ENCODE measurements at places on chromosomes 1 and 21. TPM values are rescaled to one million over a fixed set of nuclear protein-coding genes. Genes with fewer than 3 reads are reported as not detected.
A peak's percentile ranks its signal among the peaks of the same experiment; 100 is the strongest.

GRCh38 chr1:31199949-31200348 lies 39.7 kb downstream of the NKAIN1 start:
- no peak for DNase-seq

DNA sequence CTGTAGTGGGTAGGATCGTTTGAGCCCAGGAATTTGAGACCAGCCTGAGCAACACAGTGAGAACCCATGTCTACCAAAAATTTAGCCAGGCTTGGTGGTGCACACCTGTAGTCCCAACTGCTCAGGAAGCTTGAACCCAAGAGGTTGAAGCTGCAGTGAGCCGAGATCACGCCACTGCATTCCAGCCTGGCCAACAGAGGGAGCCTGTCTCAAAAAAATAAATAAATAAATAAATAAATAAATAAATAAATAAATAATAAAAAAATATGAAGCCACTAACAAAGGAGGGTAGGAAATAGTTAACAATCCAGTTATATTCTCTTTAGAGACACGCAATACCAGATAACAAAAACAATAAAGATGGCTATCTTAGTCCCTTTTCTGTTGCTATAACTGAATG lies 11.9 kb upstream of the CBR3 start:
- DNase-seq, result peak; percentile 52

- peak; percentile 84 for DNase-seq
Observed at GRCh38 chr1:212291505-212292134, 6.4 kb downstream of the PPP2R5A start.

DNA sequence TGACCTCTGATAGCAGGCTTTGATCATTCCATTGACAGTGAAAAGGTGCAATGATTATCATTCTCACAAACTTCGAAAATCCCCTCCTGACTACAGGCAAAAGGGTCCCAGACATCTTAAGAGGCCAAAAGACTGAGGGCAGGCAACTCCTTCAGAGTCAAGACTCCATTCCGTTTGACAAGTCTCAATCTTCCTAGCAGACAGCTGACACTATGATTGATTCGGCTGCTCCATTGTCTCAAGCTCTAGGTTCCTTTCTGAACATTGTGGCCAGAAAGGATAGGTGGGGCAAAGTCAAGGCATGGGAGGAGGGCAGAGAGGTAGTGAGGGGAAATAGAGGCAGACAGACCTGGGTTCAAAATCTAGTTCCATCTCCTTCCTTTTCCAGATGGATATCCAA lies 53.7 kb upstream of the MAN1A2 start:
- DNase-seq, result no peak

DNA sequence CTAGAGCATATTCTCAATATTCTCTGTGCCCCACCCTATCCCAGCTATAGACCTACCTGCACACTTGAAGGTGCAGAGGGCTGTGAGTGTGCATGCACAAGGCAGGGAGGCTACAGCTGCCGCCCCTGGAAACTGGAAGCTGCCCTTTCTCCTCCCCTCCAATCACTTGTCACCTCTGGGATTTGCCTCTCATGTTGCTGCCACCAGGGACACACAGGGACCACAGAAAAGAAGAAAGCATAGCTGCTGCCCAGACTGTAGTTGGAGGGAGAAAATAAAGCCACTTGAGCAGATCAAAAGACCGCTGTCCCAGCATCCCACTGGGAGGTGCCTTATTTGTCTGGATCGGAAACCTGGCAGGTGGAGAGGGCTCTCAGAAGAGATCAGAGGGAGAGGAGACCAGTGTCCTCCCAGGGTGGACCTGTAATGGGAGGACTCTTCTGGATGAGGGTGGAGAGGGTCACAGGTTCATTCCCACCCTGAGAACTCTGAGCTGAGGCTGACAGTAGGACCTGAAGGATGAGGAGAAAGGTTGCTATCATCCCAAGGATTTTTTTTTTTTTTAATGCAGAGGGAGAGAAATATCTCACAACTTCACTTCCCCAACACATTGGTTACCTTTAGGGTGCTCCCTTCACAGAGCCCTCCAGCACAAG lies 7.6 kb upstream of the INPP5B start:
- DNase-seq, result no peak

GRCh38 chr1:192936313-192937018 lies 122.7 kb downstream of the UCHL5 start:
- DNase-seq, result no peak

DNA sequence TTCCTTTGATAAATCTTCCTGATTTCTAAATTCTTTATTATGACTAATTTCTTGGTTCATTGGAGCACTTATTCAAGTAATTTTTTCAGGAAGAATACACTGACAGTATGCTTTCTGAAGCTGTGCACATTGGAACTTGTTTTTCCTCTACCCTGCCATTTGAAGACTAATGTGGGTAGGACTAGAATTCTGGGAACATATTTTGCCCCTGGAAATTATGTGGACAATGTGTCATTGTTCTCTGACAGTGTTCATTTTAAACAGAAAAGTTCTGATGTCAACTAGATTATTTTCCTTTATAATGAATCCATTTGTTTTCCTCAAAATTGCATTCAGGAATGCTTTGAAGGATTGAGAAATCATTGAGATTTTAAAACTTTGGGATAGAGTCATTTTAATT lies 34.8 kb upstream of the ST6GALNAC5 start:
- peak; percentile 72 for DNase-seq

DNA sequence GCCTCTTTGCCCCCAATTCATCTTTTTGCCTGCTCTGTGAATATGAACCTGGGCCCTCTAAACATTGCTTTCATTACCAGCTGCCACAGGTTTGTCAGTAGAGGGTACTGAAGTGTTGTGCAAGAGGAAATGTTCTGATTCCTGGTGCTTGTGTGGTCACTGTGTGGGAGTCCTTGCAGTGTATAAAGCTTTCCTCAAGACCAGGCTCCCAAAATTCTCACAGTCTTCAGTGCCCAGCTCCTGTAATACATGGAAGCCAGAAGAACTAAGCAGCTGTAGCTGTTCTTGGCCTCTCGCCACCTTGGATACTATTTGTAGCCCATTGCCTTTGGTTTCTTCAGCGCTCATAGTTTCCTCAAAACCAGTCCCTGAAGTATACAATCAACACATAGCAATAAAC lies 1046.2 kb downstream of the BRINP3 start:
- DNase-seq, result no peak

DNA sequence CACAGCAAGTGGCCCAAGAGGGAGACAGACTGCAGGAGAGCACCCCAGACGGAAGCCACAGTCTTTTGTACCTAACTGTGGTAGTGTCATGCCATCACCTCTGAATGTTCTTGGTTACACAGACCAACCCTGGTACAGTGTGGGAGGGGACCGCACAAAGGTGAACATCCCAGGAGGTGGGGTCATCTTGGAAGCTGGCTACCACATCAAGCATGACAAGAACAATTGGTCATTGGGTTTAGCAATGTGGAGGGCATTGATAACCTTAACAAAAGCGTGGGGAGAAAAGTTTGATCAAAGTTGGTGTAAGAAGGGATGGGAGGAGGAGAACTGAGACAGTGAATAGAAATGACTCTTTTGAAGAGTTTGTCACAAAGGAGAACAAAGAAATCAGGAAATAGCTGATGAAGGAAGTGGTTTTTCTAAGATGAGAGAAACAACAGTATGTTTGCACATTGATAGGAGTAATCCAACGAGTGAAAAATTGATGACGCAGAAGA lies 87.1 kb upstream of the CACNA1E start:
- DNase-seq, result no peak

DNA sequence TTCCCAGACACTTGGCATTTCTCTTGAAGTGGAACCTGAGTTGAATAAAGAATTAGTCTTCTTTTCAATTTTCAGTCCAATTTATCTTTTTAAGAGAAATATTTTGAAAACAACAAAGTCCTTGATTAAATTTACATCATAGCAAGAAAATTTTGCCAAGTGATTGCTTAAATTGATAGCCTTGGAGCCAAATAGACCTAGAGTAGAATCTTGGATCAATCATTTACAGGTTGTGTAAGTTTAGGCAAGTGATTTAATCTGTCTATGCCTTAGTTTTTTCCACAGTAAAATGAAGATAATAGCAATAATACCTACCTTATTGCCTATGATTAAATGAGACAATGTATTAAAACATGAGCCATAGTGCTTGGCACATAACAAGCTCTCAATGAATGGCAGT lies 113.9 kb downstream of the LHX9 start:
- no peak for DNase-seq

DNA sequence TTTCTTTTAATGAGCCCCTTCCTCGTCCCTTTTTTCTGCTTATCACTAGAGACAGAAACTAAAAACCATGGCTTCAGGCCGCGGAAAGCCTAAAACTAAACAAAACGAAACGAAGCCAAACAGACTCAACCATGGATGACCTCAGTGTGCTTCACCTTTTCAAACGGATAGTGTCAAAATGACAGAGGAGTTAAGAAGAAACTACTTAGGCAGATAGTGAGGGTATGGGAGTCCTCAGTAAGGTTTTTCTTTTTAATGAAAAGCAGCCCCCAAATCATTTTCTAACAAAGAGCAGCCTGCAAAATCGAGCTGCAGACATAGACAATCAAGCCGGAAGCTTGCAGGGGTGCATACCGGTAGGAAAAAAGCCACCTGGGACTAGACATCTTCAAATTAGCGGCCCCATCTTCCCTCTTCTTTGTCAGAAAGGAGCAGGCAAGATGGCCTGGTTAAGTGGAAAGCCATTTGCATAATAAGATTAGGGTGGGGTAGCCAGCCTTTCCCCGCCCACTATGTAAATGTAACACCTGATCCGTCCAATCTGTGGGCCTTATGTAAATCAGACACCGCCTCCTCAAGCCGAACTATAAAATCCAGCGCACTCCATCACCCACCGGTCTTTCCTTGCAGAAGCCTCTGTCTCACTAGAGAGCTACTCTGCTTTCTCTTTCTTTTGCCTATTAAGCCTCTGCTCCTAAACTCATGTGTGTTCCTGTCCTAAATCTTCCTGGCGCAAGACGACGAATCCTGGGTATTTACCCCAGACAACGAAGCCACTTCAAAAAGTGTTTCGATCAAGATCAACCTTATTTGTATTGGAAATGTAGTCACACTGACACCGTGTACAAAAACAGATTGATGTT lies 6.2 kb upstream of the ERO1B start:
- DNase-seq, result no peak

GRCh38 chr1:24586970-24587820 lies 31.3 kb downstream of the NCMAP start:
- DNase-seq, result peak; percentile 78

The RGS16 gene
- 0.16 TPM for total RNA-seq

The JUN gene
- 5.4 TPM for total RNA-seq

The RXRG gene
- 53.3 TPM for total RNA-seq

The CFAP298 gene
- 55.3 TPM for total RNA-seq

The KPRP gene
- total RNA-seq, result not detected

The ADGRL4 gene
- total RNA-seq, result not detected
